ENCODE measurements at places on chromosomes 16 and 17. TPM values are rescaled to one million over a fixed set of nuclear protein-coding genes. Genes with fewer than 3 reads are reported as not detected.
A peak's percentile ranks its signal among the peaks of the same experiment; 100 is the strongest.

- no peaks in the 10 kb centered on the region for H3K27me3 ChIP-seq
- H3K4me1 ChIP-seq, result peaks cover 9% of the 10 kb centered on the region
- H3K27ac ChIP-seq, result no peak overlapping the region
- no peak for DNase-seq
- H3K4me3 ChIP-seq, result no peak overlapping the region
These were observed 71.6 kb upstream of the PSMD7 start for GRCh38 chr16:74224828-74225612.

TGFB1I1 gene
- 8.8 TPM for total RNA-seq

CA7 gene
- not detected for total RNA-seq

DNA sequence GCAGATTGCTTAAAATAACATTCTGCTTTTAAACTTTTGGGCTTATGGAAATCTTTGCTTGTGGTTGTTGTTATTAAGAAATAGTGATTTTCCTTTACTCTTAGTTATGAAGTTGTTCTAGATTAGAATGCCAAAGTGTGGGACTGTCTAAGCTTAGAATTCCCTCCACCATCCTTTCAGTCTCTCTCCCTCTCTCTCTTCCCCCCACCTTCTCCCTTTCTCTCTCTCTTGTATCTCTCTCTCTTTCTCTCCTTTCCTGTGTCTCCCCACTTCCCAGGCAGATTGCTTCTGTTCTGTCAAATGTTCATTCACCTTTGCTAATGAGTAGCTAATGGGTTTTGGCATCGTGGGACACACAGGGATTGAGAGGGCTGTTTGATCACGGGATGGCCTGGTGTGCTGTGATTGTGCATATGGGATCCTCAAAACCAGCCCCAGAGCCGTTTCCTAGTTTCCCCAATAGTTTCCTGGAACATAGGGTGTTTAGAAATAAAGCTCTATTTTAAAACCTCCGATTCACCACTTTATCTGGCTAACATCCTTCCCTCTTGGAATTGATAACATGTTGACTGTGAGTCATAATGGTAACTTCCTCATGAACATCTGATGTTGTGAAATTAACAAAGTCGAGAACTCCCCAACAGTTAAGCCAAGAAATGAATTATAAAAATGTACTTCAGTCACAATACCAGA, 502.6 kb downstream of the TMEM114 start:
- H3K27ac ChIP-seq, result no peak overlapping the region
- DNase-seq, result no peak
- no peaks in the 10 kb centered on the region for H3K4me1 ChIP-seq
- H3K4me3 ChIP-seq, result no peak overlapping the region

CEP295NL gene
- 1.2 TPM for total RNA-seq

CIBAR2 gene
- not detected for total RNA-seq

DNA sequence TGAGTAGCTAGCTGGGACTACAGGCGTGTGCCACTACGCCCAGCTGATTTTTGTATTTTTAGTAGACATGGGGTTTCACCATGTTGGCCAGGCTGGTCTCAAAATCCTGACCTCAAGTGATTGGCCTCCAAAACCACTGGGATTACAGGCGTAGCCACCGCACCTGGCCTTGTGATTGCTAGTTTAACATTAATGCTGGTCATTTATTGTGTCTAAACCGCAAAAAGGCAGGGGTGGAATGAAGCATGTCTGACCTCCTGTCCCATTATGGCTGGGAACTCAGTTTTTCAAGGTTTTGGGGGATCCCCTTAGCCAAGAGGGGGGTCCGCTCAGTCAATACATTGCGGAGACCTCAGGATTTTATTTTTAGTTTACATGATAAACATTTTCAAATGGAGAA, 10.7 kb upstream of the CNGB1 start:
- peaks cover 8% of the 10 kb centered on the region for H3K4me1 ChIP-seq
- DNase-seq, result no peak
- no peaks in the 10 kb centered on the region for H3K36me3 ChIP-seq
- peaks cover 35% of the 10 kb centered on the region for H3K27me3 ChIP-seq
- no peak overlapping the region for H3K27ac ChIP-seq
- H3K4me3 ChIP-seq, result no peak overlapping the region

- peaks cover 13% of the 10 kb centered on the region for H3K36me3 ChIP-seq
- peak within 1 kb of the TSS; percentile 75 for H3K27ac ChIP-seq
- no peaks in the 10 kb centered on the region for H3K27me3 ChIP-seq
- H3K4me3 ChIP-seq, result peak within 1 kb of the TSS; percentile 98
- H3K4me1 ChIP-seq, result peaks cover 54% of the 10 kb centered on the region
These were observed at the start of gene FLOT2 for GRCh38 chr17:28896884-28897768. Gene FLOT2 (minus strand): TSS chr17:28897733. CDS start chr17:28897574, 159 bp downstream.

SEC14L5 gene
- total RNA-seq, result 0.98 TPM

GRCh38 chr16:30084816-30085159, 6.9 kb downstream of the TBX6 start:
- no peak for DNase-seq
- H3K4me3 ChIP-seq, result no peak overlapping the region
- no peaks in the 10 kb centered on the region for H3K27me3 ChIP-seq
- H3K27ac ChIP-seq, result no peak overlapping the region

GRCh38 chr17:78338486-78339259, 21.2 kb downstream of the SOCS3 start:
- no peak overlapping the region for H3K4me3 ChIP-seq
- peaks cover 4% of the 10 kb centered on the region for H3K4me1 ChIP-seq
- H3K27me3 ChIP-seq, result peaks cover 21% of the 10 kb centered on the region
- H3K36me3 ChIP-seq, result no peaks in the 10 kb centered on the region

- no peaks in the 10 kb centered on the region for H3K27me3 ChIP-seq
- peak overlapping the region; percentile 50 for H3K27ac ChIP-seq
- peak overlapping the region; percentile 31 for H3K4me3 ChIP-seq
- peaks cover 47% of the 10 kb centered on the region for H3K4me1 ChIP-seq
These were observed 5.6 kb downstream of the CASKIN2 start for GRCh38 chr17:75509528-75510258.

- H3K27me3 ChIP-seq, result no peaks in the 10 kb centered on the region
- no peak for DNase-seq
- no peak overlapping the region for H3K27ac ChIP-seq
- peaks cover 3% of the 10 kb centered on the region for H3K36me3 ChIP-seq
- H3K4me1 ChIP-seq, result peaks cover 46% of the 10 kb centered on the region
These were observed 1.9 kb upstream of the RNASEK start for GRCh38 chr17:7010523-7010922.
